ENCODE measurements at places on chromosomes 6 and 20.

DNA sequence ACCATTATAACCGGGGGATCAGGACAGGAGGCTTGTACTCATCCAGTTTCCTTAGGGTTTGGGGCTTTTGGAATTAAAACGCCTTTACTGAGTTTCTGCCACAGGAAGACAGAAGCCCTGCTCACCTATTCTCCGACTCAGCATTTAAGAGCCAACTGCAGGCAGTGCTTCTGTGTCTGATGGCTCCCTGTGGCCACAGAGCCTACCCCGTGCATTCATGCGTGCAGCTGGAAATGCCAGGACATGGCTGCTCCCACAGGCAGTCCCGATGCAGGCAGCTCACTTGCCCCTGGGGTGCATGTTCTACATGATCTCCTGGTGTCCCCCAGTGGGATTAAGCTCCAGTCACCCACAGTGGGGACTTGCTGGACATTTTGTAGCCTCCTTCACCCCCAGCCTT is 22.2 kb downstream of the ZNF831 start:
- DNase-seq = no peak

- no peak for DNase-seq
Observed at GRCh38 chr20:11205769-11206362, 532.1 kb upstream of the JAG1 start.

DNA sequence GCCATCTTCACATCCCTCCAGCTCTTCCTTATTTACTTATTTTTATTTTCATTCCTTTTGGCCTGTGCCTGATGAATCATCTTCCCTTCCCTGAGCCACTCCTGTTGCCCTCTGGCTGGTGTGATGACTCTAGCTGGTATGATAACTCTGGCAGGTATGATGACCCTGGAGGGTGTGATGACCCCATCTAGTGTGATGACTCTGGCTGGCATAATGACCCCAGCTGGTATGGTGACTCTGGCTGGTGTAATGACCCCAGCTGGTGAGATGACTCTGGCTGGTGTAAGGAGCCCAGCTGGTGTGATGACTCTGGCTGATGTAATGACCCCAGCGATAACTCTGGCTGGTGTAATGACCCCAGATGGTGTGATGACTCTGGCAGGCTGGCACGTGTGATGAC is 426.8 kb downstream of the QKI start:
- DNase-seq = no peak

DNA sequence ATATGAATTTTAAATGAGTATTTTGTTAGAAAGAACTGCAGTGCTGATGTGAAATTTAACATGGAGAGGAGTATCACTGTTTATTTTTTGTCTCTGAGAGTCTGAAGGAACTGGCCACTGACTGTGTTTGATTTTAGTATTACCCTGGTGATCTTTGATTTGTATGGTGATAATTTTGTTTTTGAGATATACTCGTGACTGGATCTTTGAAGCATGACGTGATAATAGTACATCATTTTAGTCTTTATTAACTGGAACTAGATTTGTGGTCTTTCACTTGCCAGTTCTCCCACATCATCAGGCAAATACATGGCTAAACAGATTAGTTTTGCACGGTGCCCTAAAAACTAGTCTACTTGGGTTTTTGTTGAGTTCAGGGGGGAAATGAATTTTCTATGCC is 55.5 kb downstream of the ARID1B start:
- no peak for DNase-seq

DNA sequence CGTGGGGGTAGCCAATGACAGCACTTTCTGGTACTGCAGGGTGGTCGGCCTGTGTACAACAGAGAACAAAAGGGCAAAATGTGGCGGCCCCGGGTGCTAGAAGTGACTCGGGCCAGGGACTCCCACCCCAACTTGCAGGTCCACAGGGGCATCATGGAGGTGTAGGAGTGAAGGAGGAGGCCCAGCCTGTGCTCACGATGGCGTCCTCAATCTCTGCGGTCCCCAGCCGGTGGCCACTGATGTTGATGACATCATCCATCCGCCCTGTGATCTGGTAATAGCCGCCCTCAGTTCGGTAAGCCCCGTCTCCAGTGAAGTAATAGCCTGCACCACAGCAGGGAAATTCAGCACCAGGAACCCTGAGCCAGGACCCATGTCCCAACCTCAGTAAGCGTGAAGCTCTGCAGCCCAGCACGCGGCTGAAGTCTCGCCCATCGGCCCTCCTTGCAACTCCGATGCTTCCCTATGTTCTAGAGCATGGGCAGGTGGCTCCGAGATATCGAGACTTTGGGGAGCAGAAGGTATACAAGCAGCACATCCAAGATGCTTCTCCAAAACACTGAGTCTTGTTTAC is 20.2 kb upstream of the APMAP start:
- DNase-seq = no peak

Data from DMS 273 treated with DMSO at 0.1 percent for 48 hours (cell line).